ENCODE measurements at places on chromosomes 6 and 20.

GRCh38 chr6:16949716-16950115 lies 152.1 kb upstream of the STMND1 start:
- no peak for DNase-seq

GRCh38 chr6:98581705-98582104 lies 252.7 kb upstream of the POU3F2 start:
- DNase-seq, result no peak

DNA sequence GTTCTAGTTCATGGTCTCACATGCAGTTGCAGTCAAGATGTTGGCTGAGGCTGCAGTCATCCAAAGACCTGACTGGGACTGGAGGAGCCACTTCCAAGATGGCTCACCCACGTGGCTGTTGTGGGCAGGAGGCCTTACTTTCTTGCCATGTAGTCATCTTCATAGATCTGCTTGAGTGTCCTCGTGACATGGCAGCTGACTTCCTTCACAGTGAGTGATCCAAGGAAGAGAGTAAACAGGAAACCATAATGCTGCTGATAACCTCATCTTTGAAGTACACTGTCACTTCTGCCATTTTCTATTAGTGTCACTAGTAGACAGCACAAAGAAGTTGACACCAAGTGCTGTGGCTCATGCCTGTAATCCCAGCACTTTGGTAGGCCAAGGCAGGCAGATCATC lies 40.1 kb upstream of the AKIRIN2 start:
- DNase-seq, result no peak

GRCh38 chr6:37515712-37516075 lies 16.0 kb upstream of the CCDC167 start:
- no peak for DNase-seq

DNA sequence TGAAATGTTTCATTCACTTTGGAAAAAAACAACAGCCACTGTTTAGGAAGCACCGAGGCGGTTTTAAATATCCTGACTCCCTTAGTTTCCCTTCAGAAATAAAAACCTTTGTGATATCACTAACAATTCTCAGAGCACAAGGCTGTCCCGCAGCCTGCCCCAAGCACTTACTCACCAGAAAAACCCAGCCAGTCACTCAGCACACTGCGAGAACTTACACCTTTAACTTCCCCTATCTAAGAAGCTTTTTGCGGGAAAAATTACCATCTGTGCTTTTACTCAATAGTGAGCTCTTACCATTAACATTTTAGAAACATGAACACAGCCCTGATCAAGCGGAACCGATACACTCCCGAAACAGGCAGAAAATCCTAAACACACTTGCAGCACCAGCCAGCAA lies 9.3 kb downstream of the ZBTB46 start:
- DNase-seq, result no peak

- DNase-seq, result no peak
Observed at GRCh38 chr6:39217177-39217864, 12.0 kb downstream of the KCNK5 start.

GRCh38 chr20:42134265-42135098 lies 516.3 kb upstream of the CHD6 start:
- no peak for DNase-seq

DNA sequence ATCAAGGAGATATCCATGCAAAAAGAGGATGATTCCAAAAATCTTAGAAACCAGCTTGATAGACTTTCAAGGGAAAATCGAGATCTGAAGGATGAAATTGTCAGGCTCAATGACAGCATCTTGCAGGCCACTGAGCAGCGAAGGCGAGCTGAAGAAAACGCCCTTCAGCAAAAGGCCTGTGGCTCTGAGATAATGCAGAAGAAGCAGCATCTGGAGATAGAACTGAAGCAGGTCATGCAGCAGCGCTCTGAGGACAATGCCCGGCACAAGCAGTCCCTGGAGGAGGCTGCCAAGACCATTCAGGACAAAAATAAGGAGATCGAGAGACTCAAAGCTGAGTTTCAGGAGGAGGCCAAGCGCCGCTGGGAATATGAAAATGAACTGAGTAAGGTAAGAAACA lies 10.1 kb upstream of the SNRNP48 start:
- DNase-seq, result no peak

GRCh38 chr6:114364301-114364700 lies 21.5 kb upstream of the HS3ST5 start:
- no peak for DNase-seq

DNA sequence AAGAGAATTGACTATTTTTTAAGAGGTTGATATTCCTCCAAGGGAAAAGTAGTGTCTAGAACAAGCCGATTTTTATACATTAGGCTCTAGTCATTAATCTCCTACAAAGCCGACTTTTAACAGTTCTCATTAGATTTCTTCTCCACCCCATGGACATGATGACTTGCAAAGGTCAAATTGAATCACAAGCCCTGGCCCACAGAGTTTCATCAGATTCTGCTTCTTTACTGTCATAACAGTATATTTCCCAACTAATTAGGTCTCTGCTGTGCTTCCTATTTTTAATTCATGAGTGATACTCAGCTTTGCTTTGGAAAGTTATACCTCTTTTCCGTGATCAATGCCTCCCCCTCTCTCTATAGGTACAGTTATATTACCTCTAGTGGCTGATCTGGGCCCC lies 90.6 kb upstream of the ADGRB3 start:
- no peak for DNase-seq

DNA sequence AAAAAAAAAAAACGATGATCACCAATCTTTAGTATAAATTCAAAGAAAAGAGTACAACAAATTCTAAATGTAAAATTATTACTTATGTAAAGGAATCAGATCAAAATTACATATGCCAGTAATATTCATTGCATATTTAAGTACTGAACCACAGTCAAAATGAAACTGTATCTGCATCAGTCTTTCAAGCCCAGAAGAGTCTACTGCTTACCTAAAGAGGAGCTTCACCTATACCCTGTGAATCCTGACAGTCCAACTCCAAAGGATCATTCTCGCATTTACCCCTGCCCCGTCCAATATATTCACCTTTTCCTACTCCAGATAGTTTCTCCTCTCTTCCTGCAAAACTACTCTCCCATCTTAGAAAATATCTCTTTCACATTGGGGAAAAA lies 9.2 kb downstream of the ATG5 start:
- DNase-seq, result no peak

- DNase-seq, result no peak
Observed at GRCh38 chr20:5734602-5735001, 15.6 kb upstream of the SHLD1 start.

- DNase-seq, result no peak
Observed at GRCh38 chr6:54729716-54730115, 116.9 kb upstream of the FAM83B start.

DNA sequence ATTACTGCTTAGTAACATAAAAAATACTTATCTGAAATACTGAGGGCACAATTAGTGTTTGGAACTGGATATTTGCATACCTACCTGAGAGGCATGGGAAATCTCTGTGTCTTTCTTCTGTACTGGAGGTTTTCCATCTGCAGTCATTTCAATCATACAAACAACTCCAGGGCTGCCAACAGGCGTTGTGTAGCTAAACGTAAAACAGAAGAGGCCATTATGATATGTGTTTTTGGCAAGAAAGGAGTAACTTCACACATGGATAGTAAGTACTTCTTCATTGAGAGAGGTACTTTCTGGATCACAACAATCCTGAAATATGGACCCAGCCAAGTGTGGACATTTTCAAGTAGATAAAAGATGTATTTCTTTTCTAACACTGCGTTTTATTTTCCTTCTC lies 363.4 kb downstream of the PHF3 start:
- no peak for DNase-seq

DNA sequence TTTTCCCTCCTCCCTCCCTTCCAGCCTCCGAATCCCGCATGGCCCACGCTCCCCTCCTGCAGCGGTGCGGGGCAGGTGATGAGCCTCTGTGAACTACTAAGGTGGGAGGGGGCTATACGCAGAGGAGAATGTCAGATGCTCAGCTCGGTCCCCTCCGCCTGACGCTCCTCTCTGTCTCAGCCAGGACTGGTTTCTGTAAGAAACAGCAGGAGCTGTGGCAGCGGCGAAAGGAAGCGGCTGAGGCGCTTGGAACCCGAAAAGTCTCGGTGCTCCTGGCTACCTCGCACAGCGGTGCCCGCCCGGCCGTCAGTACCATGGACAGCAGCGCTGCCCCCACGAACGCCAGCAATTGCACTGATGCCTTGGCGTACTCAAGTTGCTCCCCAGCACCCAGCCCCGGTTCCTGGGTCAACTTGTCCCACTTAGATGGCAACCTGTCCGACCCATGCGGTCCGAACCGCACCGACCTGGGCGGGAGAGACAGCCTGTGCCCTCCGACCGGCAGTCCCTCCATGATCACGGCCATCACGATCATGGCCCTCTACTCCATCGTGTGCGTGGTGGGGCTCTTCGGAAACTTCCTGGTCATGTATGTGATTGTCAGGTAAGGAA lies at the start of gene OPRM1:
TSS of gene OPRM1 (plus strand) at position 10 of the 612 bp plus-strand sequence. CDS start at position 315, 305 bp downstream.
- DNase-seq, result no peak

GRCh38 chr20:15654208-15654649 lies 919.0 kb downstream of the KIF16B start:
- peak; percentile 43 for DNase-seq

DNA sequence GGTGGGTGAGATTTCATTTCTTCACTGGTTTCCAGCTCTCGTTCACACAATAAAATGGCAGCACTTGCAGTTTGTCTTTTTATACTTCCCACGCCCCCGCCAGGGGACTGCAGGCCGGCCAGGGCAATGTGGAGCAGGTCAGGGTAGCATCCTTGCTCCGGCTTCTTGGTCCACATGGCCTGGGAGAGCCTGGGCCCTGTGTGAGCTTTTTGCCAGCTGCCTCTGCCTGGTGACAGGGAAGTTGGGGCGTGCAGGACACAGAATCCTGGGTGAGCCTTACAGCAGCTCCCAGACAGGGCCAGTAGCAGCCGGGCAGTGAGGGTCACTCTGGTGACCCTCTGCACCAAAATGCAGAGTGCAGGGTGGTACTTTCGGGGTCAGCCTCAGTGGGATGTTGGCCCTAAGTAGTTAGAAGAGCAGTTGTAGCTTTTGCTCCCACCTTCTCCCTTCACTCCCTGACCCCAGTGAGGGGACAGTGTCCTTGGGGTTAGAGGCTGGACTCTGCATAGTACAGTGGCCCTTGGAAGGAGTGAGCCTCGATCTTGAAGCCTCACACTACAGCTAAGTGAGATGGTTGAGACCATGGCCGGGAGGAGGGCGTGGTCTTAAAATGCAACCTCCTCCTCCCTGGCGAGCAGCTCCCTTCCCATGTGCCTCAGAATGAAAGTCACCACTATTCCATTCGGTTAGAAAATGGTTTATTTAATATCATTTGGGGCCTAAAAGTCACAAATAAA lies 23.8 kb downstream of the PYGB start:
- DNase-seq, result no peak

- DNase-seq, result no peak
Observed at GRCh38 chr6:30829639-30830255, 54.6 kb upstream of the DDR1 start.

DNA sequence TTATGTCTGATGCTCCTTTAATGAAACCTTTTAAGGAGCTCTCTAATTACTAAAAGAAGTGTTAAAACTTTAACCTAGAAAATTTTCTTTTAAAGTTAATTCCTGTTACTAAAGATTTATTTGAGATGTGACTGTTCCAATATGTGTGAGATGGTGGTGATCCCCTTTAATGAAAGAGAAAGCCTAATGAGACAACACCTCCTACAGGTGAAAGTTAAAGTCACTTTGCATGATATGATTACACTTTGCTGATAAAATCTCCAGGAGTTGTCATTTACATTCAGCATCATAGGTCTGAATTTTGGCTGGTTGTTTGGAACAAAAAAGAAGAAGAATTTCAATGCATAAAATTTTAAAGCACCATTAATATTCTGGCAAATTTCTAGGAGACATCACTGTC lies 307.4 kb downstream of the TRDN start:
- DNase-seq, result no peak

GRCh38 chr6:75386050-75386770 lies 101.6 kb upstream of the TMEM30A start:
- no peak for DNase-seq

GRCh38 chr6:7111095-7111690 lies 3.4 kb downstream of the RREB1 start:
- DNase-seq, result no peak

DNA sequence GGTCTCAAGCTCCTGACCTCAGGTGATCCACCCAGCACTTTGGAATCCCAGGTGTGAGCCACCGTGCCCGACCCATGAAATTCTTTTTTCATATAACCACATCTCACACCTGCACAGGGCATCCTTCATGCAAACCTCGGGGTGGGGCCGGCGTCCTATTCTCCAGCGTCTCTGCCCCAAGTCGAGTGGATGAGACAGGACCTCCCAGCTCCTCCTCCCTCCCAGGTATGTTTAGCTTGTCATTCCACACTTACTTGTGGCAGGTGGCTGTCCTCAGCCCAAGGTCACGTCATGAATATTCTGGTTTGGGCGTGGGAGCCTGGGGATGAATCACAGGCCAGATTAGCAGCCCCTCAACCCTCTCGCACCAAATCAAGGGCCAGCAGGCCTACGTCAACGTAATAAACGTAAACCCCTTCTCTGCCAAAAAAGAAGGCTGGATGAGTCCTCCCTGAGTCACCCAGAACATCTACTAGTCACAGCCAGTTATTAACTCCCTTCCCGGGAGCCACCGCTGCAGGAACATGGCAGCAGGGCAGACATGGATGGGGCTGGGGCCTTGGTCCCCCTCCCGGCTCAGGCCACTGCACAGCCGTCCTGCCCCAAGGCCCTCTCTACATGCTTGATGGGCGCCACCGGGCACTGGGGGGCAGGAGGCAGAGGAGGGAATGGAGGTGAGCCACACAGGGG lies 91.7 kb downstream of the YTHDF1 start:
- DNase-seq, result no peak

DNA sequence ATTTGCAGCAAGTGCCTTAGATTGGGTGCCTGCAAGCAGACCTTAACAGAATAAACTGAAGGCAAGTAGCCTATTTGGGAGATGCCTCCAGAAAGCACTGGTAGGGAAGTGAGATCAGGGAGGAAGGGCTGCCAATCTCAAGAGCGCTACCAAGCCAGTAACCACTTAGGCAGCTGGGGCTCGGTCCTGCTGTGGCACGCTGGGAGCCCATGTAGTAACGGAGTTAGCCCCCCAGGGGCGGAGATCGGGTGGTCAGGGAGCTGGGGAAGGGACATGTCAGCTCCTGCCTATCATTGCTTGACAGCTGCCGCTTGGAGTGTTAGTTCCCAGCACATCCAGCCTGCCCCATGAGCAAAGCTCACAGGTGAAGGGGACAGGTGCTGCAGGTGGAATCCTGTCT lies 127.0 kb downstream of the CEBPB start:
- DNase-seq, result no peak

- DNase-seq, result no peak
Observed at GRCh38 chr20:46731770-46732169, 22.3 kb downstream of the SLC2A10 start.

Measured in GM12878 (cell line).